ENCODE measurements at places on chromosomes 1 and 21. TPM values are rescaled to one million over a fixed set of nuclear protein-coding genes. Genes with fewer than 3 reads are reported as not detected.

DNA sequence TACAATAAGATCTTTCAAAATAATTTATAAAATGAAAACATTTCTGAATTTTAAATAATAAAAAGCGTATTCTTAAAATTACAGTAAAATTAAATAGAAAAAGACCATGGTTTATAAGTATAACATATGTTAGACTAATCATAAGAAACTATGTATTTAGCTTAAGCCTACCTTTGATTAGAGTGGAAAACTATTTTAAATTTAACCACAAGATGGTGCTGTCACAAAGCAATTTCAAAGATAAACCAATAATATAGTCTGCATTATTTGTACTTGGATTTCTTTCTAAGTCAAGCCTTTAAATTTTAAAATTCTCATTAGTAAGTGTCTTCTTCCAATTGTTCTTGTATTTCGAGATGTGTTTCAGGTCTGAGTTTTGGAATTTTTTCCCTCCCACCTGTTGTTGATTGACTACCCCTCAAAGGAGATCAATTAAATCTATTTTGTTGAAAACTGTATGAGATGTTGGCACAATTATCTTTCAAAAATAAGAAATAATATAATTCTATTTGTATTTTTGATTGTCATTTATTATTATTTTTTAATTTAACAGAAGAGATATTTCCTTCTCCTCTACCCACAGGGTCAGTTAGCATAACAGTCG is 459.8 kb downstream of the KCNT2 start:
- no peaks in the 10 kb centered on the region for H3K27me3 ChIP-seq
- H3K4me3 ChIP-seq = no peak overlapping the region
- H3K4me1 ChIP-seq = no peaks in the 10 kb centered on the region
- peak; percentile 26 for DNase-seq

GRCh38 chr1:201774983-201775344 is 54.0 kb upstream of the IPO9 start:
- H3K36me3 ChIP-seq = no peaks in the 10 kb centered on the region
- H3K4me1 ChIP-seq = no peaks in the 10 kb centered on the region
- H3K27ac ChIP-seq = no peak overlapping the region
- no peak overlapping the region for H3K4me3 ChIP-seq
- no peak for DNase-seq

DNA sequence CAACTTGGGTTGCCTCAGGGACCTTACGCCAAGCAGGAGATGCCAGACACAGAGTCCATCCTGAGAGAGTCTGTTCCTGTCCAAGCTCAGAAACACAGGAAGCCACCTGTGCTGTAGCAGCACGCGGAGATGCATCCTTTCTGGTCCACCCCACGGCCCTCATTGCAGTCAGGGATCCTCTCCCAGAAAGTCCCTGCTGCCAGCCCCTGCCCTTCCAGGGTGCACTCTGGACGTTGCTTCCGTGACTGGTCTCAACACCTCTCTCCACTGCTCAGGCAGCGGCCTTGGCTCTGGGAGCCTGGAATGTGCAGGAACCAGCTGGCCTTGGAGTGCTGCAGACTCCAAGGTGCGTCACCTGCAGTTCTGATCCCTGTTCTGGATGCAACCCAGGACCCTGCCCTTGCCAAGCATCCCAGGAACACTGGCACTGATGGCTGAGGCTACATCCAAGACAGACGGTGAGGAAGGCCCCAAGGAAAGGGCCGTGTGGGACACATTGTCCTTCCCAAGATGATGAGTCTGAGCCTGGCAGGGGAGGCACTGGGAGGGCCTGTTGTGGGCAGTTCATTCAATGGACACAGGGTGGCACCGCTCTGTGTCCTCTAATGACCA is 21.7 kb upstream of the COL6A1 start:
- no peak for DNase-seq
- no peaks in the 10 kb centered on the region for H3K4me1 ChIP-seq
- no peak overlapping the region for H3K4me3 ChIP-seq

GRCh38 chr1:221715321-221716169 is 26.3 kb downstream of the DUSP10 start:
- H3K27ac ChIP-seq = no peak overlapping the region
- H3K36me3 ChIP-seq = no peaks in the 10 kb centered on the region
- H3K4me1 ChIP-seq = peaks cover 54% of the 10 kb centered on the region
- H3K27me3 ChIP-seq = no peaks in the 10 kb centered on the region

CCDC185 gene
- not detected for total RNA-seq
